Cardiac fibroblast (primary cell): ENCODE measurements at places on chromosomes 13 and 19.

DNA sequence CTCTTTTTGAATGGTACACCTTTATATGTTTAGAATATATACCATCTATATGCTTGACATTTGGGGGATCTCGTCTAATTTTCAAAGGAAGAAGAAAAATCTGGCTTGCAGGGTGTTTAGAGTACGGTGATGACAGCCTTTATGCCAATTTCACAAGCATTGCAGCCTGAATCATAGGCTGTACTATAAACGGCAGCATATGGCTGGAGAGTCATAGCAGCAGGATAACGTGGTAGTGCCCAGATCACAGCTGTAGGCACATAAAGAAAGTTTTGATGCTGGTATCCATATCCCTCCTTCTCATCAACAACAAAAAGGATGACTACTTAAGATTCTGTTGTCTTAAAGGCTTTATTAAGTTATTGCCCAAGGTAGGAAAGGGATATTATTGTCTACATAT lies 253.0 kb downstream of the PCDH9 start:
- DNase-seq: no peak

GRCh38 chr19:5826531-5827341 lies 12.8 kb downstream of the FUT6 start:
- peak; percentile 47 for DNase-seq

DNA sequence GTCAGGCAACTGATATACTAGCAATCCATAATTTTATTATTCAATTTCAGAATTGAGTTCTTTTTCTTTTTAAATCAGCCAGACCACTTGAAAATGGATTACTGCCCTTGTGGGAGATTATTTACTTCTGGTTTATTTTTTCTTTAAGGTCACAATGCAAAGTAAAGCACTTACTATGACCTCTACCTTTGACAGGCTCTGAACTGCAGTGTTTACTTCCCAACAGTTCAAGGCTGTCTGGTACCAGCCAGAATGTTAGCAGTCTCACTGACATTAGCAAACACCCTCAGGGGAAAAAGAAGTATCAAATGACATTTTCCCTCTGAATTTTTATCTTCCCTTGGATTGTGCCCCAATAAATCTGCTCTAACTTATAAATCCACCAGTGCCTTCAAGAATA lies 57.5 kb downstream of the RAP2A start:
- DNase-seq: no peak

DNA sequence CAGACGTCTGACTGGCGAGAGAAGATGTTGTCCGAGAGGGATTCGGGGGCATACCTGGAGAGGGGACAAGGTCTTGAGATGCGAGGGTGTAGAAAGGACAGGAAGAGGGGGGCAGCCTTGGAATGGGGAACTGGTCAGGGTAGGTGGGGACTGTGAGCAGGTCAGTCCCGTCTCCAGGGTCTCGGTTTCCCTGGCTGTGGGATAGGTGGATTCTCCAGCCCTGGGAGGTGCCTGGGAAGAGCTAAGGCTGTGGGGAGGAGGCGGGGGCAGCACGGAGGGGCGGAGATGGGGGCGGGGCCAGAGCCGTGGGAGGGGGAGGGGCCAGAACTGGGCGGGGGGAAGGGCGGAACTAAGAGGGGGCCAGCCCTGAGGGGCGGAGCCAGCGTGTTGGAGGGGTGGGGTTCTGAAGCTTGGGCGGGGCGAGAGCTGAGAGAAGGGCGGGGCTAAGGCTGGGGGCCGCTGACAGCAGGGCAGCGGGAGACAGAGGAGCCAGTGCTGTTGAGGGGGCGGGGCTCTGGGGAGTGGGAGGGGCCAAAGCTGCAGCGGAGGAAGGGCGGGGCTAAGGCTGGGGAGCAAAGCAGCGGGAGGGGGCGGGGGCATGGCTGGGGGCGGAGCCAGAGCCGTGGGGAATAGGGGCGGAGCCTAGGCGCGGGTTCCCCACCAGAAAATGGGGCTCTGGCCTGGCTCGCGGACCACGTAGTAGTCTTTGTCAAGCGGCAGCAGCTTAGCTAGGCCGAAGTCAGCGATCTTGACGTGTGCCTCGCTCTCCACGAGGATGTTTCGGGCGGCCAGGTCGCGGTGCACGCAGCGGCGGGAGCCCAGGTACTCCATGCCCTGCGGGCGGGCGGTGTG lies 9.5 kb upstream of the INSL3 start:
- DNase-seq: peak; percentile 66

- peak; percentile 74 for DNase-seq
Measured at GRCh38 chr13:76516013-76516412, 370.2 kb downstream of the KCTD12 start.

GRCh38 chr13:36820222-36820621 lies 1.2 kb downstream of the RFXAP start:
- peak; percentile 21 for DNase-seq
